ENCODE measurements at places on chromosomes 5 and 9. TPM values are rescaled to one million over a fixed set of nuclear protein-coding genes. Genes with fewer than 3 reads are reported as not detected.
A peak's percentile ranks its signal among the peaks of the same experiment; 100 is the strongest.

- no peak for DNase-seq
These were observed 216 bp downstream of the ZMYND19 start for GRCh38 chr9:137590123-137590468.

DNA sequence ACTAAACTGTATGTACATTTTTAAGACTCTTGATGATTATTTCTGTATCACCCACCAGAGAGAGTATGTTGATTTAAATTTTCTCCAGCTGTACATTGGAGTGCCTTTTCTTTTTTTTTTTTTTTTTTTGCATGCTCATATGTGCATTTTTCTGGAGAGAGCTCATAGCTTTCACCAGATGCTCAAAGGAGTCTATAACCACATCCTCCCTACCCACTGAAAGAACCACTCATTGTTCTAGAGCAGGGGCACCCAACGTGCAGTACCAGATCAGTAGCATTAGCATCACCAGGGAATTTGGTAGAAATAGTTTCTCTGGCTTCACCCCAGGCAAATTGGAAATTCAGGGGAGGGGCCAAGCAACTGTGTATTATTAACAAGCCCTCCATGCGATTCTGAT lies 53.9 kb upstream of the TMEM171 start:
- DNase-seq, result no peak

FGF1 gene
- 0.40 TPM for polyA plus RNA-seq

TMEM174 gene
- not detected for polyA plus RNA-seq

GRCh38 chr5:173862047-173862477 lies 26.1 kb upstream of the CPEB4 start:
- DNase-seq, result no peak

- DNase-seq, result peak; percentile 52
These were observed 760 bp downstream of the NPR3 start for GRCh38 chr5:32711681-32712480.

PCDHA1 gene
- 0.18 TPM for polyA plus RNA-seq

DNA sequence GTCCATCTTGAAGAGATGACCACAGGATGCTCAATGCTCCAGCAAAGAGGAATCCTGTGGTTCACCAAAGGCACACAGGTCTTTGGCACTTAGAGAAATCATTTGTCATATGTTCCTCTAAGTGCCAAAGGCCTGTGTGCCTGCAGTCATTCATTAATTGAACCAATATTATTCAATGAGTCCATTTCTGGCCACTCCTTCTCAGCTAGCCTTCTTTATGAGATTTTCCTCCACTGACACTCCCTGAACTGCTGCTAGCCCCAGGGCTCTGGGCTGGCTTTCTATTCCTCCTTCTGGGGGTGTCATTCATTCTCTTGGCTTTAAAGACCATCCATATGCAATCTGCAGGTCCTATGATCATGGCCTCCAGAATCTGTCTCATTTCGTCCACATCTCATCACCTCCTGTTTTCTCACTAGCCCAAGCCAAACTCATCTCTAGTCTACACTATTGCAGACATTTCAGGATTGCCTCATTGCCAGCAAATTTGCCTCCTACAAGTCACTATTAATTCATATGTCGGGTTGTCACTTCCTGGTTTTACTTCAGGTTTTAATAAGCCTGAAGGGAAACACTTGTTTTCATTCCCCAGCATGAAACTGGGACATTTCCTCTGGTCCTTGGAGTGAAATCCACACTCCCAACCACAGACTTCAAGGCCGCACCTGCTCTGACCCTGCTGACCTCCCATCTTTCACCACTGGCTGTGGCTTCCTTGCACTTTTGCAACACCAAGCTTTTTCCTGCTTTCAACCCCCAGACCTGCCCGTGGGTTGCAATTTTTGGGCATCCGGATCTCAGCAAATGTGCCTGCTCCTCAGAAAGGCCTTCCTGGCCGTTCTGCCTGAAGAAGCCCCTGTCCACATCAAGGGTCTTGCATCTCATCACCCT lies 35.1 kb downstream of the KCNIP1 start:
- DNase-seq, result no peak

ADGRV1 gene
- 0.17 TPM for polyA plus RNA-seq
